Activated T-helper 1 cell treated with Interleukin-2 at 50 U/mL for 16 hours (primary cell): ENCODE measurements at places on chromosomes 7 and 10.

- no peak for DNase-seq
Observed at GRCh38 chr7:80597875-80598274, 40.6 kb upstream of the CD36 start.

DNA sequence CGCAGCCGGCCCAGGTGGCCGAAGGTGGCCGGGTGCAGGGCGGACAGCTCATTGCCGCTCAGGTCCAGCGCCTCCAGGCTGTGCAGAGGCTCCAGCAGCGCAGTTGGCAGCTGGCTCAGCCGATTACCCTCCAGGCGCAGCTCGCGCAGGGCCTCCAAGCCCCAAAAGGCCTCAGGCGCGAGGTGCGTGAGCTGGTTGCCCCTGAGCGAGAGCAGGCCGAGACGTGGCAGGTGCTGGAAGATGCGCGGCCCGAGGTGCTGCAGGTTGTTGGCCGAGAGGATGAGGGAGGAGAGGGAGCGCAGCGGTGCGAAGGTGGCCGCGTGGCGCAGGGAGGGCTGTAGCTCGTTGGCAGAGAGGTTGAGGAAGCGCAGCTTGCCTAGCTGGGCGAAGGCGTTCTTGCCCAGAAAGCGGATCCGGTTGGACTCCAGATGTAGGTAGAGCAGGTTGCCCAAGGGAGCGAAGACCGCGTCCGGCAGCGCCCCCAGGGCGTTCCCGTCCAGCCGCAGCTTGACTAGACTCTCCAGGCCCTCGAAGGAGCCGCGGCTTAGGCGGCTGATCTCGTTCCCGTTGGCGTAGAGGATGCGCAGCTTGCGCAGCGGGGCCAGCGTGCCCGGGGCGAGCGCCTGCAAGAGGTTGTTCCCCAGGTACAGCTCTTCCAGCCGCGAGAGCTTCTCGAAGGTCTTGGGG is 923 bp downstream of the TRIL start:
- no peak for DNase-seq

DNA sequence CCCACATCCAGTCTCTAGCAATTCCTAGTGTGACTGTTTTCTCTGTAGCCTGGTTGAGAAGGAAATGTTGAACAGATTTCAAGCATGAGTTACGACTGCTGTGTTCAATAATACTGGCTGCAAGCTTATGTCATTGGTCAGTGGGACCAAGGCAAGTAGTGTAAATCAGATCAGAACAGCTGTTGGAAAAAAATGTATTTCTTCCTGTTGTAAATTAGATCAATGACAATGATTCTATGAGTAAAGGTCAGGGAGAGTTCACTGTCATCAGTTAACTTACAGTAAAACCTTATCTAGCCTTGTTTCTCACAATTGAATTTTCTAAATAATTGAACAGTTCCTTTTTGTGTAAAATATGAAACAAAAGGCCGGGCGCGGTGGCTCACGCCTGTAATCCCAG is 6.7 kb downstream of the OTUD1 start:
- no peak for DNase-seq

DNA sequence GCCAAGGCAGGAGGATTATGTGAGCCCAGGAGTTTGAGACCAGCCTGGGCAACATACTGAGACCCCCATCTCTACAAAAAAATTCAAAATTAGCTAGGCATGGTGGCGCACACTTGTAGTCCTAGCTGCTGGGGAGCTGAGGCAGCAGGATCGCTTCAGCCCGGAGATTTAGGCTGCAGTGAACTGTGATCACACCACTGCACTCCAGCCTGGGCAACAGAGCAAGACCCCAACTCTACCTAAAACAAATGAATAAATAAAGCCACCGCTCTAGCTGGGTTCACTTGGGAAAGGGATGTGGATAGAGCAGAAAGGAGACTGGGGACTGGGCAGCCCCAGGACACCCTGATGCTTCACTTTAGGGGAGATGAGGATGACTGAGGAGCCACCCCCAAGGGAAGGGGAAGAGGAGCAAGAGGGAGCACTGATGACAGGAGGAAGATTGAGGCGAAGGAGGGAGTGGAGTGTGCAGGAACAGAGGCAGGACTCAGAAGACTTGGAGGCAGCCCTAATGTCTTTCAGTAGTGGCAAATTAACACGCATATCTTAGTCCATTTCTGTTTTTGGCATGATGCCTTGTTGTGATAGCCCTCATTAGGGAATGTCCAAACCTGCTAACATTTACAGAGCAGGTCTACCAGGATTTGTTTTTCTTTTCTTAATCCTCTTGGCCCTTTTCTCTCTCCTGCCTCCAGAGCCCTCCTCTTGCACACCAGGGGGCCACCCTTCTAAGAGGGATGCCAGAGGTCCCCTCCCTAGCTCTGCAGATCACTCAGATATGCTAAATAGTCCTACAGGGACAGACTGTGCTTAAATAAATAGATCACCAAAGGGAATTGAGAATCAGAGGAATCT is 88.3 kb downstream of the C10orf105 start:
- no peak for DNase-seq

GRCh38 chr10:131882151-131882550 is 18.7 kb upstream of the PPP2R2D start:
- no peak for DNase-seq
